ENCODE measurements at places on chromosomes 13 and 19.
A peak's percentile ranks its signal among the peaks of the same experiment; 100 is the strongest.

- H3K27ac ChIP-seq = no peak overlapping the region
- H3K27me3 ChIP-seq = peaks cover 39% of the 10 kb centered on the region
- no peak for DNase-seq
- H3K4me1 ChIP-seq = no peaks in the 10 kb centered on the region
- no peak overlapping the region for H3K4me3 ChIP-seq
- H3K36me3 ChIP-seq = no peaks in the 10 kb centered on the region
Observed at GRCh38 chr19:51147663-51148062, 5.6 kb downstream of the SIGLEC7 start.

- H3K27me3 ChIP-seq = no peaks in the 10 kb centered on the region
- no peak for DNase-seq
- H3K36me3 ChIP-seq = peaks cover 31% of the 10 kb centered on the region
- H3K27ac ChIP-seq = peak overlapping the region; percentile 90
Observed at GRCh38 chr19:19202707-19203011, 555 bp downstream of the NR2C2AP start.

GRCh38 chr13:66809485-66809884 is 420.7 kb downstream of the PCDH9 start:
- no peak overlapping the region for H3K27ac ChIP-seq
- no peaks in the 10 kb centered on the region for H3K27me3 ChIP-seq
- no peak for DNase-seq

DNA sequence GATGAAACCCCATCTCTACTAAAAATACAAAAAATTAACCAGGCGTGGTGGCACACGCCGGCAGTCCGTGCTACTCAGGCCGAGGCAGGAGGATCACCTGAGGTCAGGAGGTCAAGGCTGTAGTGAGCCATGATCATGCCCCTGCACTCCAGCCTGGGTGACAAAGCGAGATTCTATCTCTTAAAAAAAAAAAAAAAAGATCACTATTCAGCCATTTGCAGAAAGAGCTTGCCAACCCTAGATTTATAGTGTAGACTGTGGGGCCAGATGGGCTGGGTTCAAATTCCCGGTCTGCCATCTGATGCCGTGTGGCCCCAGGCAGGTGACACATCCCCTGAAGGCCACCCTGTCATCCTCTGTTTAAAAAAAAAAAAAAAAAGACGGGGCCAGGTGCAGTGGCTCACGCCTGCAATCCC is 28.9 kb downstream of the SMIM24 start:
- H3K4me1 ChIP-seq = no peaks in the 10 kb centered on the region
- H3K27me3 ChIP-seq = no peaks in the 10 kb centered on the region
- H3K4me3 ChIP-seq = no peak overlapping the region
- DNase-seq = no peak

- peaks cover 2% of the 10 kb centered on the region for H3K27me3 ChIP-seq
- H3K4me1 ChIP-seq = no peaks in the 10 kb centered on the region
- H3K4me3 ChIP-seq = no peak overlapping the region
- no peak for DNase-seq
- H3K27ac ChIP-seq = no peak overlapping the region
Observed at GRCh38 chr13:91142572-91142971, 204.9 kb upstream of the MIR17HG start.

DNA sequence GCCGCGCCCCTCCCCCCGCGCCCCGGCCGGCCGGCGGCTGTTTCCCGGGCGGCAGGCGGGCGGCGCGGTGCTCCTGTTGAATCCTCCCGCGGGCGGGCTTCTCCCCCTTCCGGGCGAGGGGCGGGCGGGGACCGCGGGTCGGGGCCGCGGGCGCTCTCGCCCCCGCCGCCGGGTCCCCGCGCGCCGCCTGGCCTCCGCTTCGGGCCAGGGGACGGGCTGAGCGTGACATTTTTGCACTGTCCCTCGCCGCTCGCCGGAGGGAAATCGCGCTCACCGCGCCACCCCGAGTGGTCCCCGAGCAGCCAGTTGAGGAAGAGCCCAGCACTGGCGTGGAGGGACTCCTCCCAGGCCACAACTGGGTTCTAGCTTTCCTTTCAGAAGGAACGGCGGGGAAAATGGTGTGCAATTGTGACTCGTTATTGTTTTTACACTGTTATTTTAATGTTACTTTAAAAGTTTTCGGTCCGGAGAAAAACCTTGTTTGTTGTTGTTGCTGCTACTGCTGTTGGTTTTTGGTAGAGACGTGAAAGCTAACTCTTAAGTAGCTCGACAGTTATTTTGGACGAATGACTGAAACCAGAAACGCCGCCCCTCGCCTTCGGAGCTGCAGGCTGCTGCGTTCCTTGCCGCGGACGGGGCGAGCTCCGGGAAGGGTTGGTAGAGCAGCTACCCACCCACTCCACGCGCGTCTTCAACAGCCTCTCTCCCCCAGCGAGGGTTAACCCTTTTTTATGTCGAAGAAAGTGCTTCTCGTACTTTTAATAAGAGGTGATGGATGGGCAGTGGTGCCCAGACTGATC is 959 bp downstream of the PDS5B start:
- peaks cover 5% of the 10 kb centered on the region for H3K36me3 ChIP-seq
- H3K4me1 ChIP-seq = peaks cover 30% of the 10 kb centered on the region
- peaks cover 11% of the 10 kb centered on the region for H3K27me3 ChIP-seq
- peak overlapping the region; percentile 94 for H3K4me3 ChIP-seq
- peak; percentile 52 for DNase-seq
- H3K27ac ChIP-seq = peak overlapping the region; percentile 94

Measured in T-helper 2 cell treated with Interferon-gamma antibody and Interleukin-4, amounts not matched to agents 5 μg/mL and 100 μg/mL, for 36 hours (primary cell).